Stimulated activated CD4-positive, alpha-beta T cell treated with anti-CD3 and anti-CD28 coated beads, TNF-alpha, amount 100 ng/mL, for 1 hour (primary cell): ENCODE measurements at places on chromosomes 13 and 19.

GRCh38 chr19:11382898-11383705 is 1.0 kb downstream of the EPOR start:
- DNase-seq = no peak

DNA sequence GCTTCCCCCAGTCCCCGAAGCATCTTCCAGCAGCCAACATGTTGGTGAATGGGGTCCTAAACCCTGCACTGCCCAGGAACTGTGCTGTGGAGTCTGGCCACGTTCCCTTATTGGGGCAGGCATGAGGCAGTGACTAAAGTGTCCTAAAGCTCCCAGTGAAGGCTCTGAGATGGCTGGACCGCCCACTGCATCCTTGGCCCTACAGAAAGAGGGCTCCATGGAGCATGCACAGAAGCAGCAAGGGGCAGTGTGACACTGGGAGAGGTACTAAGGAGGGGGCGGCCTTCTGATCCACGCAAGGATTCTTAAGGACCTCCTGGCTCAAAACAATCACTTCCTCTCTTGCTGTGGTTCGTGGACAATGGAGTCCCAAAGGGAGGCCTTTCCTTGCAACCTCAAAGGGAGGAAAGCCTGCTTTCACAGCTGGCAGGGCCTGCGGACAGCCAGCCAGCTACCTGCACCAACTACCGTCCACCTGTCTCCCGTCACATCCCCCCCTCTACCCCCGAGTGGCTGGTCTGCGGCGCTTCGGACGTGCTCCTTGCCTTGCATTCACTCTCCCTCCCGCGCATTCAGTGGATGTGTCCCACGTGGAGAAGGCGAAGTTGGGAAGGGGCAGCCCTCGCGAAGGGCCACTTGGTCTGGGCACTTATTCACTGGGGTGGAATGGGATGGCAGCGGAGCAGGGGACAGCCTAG is 63.9 kb upstream of the STARD13 start:
- no peak for DNase-seq

DNA sequence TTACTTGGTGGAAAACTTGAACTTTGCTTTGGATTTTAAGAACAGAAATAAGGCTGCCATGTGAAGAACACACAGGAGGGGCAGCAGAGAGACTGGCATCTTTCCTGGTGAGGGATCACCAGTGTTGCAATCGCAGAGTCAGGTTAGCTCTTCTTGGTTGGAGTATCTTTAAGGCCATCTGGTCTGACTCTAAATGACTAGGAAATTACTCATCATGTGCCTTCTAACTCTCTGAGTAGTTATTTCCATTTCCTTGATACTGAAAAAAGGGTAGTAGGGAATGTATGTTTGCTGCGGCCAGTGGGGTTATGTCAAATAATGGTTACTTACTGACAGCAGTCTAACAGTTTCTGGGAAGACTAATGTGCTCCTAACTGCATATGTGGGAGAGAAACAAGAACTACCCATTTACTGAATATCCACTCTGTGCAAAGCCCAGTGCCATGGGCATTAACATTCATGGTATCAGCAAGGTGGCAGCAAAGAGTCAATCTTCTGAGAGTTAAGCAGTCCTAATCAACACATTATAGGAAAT is 122.1 kb downstream of the COG6 start:
- DNase-seq = no peak

GRCh38 chr13:93422980-93423543 is 196.5 kb downstream of the GPC6 start:
- no peak for DNase-seq

GRCh38 chr13:46712524-46712923 is 84.4 kb downstream of the ESD start:
- no peak for DNase-seq

DNA sequence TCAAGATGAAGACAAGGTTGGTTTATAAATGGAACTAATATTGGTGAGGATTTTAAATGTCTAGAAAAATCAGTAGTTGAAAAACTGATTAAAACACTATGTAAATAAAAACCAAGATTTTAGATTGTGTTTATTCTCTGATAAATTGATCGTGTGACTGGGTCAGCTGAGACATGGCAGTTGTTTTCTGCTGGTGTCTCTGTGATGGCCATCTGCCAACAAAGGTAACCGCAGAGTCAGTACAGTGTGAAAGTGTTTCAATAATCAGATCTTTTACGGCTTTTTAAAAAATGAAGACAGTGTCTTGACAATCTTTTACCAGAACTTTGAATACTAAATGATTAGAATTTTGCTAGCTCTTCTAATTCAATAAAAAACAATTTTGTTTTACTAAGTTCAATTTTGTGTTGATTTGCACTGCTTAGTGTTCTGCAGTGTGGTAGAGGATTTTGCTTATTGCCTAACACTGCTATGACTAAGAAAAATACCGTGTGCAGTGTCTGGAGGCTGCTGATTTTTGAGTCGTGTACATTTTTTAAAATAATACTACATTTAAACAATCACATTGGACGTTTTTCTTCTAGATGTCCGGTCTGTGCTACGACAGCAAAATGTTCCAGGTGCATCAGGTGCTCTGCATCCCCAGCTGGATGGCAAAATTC is 32.7 kb upstream of the GPR183 start:
- DNase-seq = no peak

- DNase-seq = no peak
These were observed 791 bp downstream of the TMED1 start for GRCh38 chr19:10835089-10835753.

GRCh38 chr19:45098521-45099466 is 5.8 kb downstream of the PPP1R37 start:
- no peak for DNase-seq

- no peak for DNase-seq
These were observed 123.3 kb upstream of the TMTC4 start for GRCh38 chr13:100797921-100798320.

- no peak for DNase-seq
These were observed 854 bp downstream of the SIGLEC6 start for GRCh38 chr19:51530616-51531015.

DNA sequence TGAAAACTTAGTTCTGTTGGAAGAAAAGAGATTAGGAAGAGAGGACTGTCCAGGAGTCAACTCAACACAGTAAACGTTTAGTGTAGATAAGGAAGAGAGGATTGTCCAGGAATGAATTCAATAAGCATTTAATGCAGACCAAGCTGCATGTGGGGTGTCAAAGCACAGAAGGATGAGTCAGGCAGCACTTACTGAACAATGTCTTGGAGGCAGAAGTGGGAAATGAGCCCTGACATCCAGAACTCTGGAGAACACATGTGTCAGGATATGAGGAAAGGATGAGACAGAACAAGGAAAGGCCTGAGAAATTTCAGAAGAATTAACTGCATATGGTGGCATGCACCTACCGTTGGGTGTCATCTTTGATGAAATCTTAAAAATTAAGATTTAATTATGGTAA is 429.2 kb upstream of the HTR2A start:
- no peak for DNase-seq

GRCh38 chr13:93388701-93389100 is 162.1 kb downstream of the GPC6 start:
- DNase-seq = no peak

- DNase-seq = peak; percentile 21
These were observed 8.3 kb downstream of the TNFRSF19 start for GRCh38 chr13:23578411-23579071.

GRCh38 chr13:92463134-92463533 is 763.5 kb upstream of the GPC6 start:
- no peak for DNase-seq

- DNase-seq = no peak
These were observed 3.3 kb downstream of the REX1BD start for GRCh38 chr19:18591735-18592385.

DNA sequence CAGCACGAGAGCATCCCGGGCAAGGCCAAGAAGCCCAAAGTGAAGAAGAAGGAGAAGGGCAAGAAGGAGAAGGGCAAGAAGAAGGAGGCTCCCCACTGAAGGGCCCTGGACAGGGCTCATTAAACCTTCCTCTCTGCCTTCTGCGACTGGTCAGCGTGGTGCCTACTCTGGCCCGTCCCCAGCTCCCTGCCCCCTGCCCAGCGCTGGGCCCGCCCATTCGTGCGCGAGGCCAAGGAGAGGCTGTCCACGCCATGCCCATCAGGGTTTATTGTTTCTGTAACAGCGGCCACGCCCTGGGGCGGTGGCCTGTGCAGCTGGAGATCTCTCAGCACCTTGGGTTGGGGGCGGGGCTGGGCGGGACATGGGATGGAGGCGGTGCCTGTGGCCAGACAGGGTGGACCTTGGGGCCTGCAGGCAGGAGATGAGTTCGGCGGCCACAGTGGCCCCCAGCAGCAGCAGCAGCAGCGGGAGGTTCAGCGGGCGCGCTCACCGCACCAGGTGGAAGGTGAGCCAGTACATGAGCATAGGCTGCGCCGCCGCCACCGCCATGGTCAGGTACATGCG is 897 bp downstream of the C19orf33 start:
- no peak for DNase-seq

DNA sequence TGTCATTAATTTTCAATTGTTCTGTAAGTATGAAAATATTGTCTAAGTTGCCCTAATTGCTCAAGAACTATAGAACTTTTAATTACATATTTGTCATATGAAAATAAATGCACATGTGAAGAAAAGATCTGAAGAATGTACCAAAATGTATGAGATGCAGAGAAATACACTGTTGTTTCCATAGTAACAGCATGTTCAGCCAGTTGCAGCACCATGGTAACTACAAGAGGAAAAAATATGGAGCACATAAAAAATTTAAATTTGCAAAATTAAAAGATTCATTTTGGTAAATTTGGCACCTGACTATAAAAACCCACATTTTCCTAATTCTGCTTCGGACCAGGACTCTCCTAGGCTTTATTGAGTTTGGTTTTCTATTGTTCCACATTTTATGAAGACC is 1170.0 kb upstream of the MIR17HG start:
- no peak for DNase-seq

- no peak for DNase-seq
These were observed 20.4 kb downstream of the GJA3 start for GRCh38 chr13:20140487-20140886.

DNA sequence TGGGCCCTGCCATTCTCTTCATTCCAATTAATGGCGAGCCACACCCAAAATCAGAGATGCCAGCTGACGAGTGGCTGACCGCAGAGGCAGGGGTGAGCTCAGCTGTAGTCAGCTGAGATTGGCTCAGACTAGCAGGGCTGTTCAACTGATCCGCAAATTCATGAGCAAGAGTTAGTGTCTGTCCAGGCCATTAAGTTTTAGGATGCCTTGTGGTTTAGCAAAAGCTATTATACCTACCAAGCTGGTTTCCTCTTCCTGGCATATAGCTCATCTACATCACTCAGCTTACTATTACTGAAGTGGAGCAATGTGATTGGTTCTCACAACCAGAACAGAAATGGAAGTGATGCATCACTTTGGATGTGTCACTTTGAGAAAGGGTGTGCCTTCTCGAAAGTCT is 148.7 kb downstream of the NALCN start:
- DNase-seq = no peak

DNA sequence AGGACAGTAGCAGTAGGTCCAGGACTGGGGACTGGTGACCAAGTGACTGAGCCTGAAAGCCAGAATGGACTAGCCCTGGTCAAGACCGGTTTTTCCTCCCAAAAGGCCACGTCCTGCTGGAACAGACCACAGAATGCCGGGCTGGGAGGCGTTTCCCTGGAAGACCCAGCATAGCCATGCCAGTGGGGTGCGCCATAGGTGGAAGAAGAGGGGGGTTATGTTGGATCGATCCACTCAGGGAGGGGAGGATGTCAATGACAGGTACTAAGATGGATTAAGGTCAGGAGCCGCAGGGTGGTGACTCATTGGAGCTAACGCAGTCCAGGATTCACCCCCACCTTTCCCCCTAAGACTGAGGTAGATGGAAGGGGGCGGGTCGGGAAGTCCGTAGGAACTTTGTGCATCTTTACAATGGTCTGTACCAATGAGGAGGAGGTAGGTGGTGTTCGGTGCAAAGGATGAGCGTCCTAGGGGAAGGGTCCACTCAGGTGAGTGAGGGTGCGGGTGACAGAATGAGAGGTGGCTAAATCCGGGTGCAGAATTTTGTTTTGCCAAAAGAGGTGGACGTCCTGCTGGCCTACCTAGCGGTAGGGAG is 21.0 kb downstream of the VASP start:
- no peak for DNase-seq

DNA sequence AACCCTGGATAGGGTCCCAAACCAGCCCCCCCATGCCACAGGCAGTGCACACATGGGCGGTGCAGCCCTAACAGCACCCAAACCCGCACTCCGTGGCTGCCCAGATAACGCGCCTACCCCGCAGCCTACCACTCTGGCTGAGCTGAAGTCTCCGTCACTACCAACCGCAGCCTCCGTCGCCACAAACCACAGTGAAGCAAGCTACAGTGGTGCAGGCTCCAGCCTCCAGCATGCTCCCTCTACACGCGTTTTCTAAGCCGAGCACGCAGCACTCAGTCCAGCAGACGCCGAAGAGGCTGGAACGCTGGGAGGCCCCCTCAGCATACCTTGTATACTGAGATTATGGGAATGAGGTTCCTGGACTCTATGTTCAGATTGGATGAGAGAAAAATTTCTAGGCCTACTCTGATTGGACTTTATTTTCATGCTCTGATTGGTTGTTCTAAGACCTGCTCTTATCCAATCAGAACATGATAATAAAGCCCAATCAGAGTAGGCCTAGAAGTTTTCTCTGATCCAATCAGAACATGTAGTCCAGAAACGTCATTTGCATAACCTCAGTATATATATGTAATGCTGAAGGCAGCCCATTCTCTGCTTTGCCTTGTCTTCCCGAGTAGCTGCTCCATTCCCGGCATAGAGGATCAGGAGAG is 56.7 kb upstream of the C1QTNF9B start:
- DNase-seq = no peak

GRCh38 chr19:43425567-43426392 is 11.1 kb downstream of the TEX101 start:
- no peak for DNase-seq

- DNase-seq = no peak
These were observed 19.1 kb downstream of the POP4 start for GRCh38 chr19:29625186-29625651.

- no peak for DNase-seq
These were observed 3.3 kb downstream of the GPX4 start for GRCh38 chr19:1106841-1107660.

DNA sequence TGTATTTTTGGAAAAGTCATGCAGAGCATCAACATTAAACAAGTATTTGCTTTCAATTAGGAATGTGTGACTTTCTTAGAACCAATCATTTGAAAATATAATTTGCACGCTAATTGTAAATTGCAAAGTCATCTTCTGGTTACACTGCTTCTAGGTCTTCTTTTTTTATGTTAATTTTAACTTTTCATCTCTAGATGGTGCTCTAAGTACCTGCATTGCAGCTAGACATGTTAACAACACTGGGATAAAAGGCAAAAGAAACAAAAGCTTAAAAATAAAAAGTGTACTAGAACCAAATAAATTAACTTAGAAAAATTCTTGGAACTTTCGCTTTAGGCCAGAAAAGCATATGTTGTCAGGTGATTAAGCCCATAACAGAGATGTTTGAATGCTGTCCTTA is 2758.2 kb downstream of the PCDH9 start:
- DNase-seq = no peak

GRCh38 chr19:23957660-23958281 is 43.1 kb downstream of the ZNF726 start:
- no peak for DNase-seq

GRCh38 chr13:99307247-99307646 is at the start of gene GPR183:
Gene GPR183 (minus strand): TSS chr13:99307399. CDS start chr13:99296145, 11,254 bp downstream.
- no peak for DNase-seq
